ENCODE measurements at places on chromosomes 3 and 15.

GRCh38 chr3:47912006-47912504 is 104.2 kb downstream of the MAP4 start:
- DNase-seq: no peak

- DNase-seq: no peak
Observed at GRCh38 chr3:23254282-23254681, 51.2 kb downstream of the UBE2E2 start.

DNA sequence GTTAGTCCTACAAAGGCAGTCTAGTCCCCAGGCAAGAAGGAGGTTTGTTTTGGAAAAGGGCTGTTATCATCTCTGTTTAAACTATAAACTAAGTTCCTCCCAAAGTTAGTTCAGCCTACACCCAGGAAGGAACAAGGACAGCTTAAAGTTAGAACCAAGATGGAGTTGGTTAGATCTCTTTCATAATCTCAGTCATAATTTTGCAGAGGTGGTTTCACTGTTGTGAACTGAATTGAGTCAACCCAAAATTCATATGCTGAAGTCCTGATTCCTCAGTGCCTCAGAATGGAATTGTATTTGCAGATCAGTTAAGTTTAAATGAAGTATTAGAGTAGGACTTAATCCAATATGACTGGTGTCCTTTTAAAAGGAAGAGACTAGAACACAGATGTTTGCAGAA is 101.0 kb upstream of the C3orf80 start:
- DNase-seq: no peak

- no peak for DNase-seq
Observed at GRCh38 chr3:43373560-43373928, 87.2 kb downstream of the SNRK start.

- no peak for DNase-seq
Observed at GRCh38 chr3:150091626-150092025, 120.9 kb upstream of the PFN2 start.

DNA sequence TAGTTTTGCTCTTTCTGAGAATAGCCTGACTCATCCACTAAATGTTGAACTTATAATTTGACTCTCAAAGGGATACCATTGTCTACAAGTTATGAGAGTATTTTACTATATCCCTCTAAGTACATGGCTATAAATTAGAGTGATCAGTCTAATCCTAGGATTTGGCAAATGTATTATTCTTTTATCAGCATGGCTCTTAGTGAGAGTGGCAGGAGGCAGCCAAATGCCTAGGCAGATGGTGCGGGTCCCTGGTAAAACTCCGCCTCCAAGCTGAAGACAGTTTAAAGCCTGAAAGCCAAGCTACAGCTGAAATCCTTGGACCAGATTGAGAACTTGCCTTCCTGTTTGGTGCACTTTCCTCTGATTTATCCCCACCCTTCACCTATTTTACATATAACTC is 631.8 kb downstream of the SQOR start:
- no peak for DNase-seq

GRCh38 chr15:60563539-60564404 is 84.8 kb upstream of the ICE2 start:
- DNase-seq: no peak

DNA sequence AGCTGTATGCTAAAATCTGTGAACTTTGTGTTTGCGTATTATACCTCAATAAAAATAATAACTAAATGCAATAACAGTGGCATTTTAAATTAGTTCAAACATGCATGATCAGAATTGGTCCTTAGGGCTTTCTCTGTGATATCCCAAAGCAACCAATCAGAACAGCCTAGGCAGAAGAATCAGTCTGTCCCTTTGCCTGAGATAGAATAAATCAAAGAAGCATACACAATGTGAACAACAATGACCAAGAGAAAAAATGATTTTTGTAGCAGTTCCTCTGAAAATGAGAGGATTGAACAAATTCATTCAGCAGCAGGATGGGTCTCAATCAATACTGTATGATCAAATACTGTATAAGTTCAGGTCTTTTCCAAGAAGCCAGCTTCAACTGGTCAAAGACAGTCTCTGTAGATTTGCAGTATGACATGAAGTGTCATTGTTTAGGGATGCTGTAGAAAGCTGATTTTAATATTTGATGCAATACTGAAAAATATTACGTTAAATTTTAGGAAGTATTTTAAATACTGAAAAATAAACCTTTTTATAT is 1071.6 kb downstream of the AGBL1 start:
- no peak for DNase-seq

GRCh38 chr3:33119891-33120290 is 6.1 kb downstream of the CRTAP start:
- no peak for DNase-seq

DNA sequence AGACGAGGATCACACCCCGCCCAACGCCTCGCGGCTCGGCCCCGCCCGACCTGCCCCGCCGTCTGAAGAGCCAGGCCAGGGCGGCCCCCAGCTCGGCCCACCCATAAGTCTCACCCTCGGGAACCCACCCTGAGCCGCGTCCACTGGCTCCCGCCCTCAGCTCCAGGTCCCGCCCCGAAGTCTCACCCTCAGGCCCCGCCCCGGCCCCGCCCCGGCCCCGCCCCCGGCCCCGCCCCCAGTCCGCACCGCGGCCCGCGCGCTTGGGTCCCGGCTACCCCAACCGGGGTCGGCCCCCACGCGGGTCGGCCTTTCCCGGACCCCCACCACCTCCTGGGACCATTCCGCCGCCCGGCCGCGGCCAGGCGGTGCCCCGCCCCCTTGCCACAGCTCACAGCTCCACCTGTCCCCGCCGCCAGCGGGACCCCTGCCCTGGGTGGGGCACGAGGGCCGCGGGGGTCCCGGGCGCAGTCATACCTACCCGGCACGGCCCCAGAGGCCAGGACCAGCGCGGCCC is 489 bp downstream of the CSPG5 start:
- peak; percentile 38 for DNase-seq

- DNase-seq: no peak
Observed at GRCh38 chr3:188701485-188701969, 470.2 kb upstream of the TPRG1 start.

GRCh38 chr3:57892423-57892822 is 115.8 kb upstream of the FLNB start:
- no peak for DNase-seq

DNA sequence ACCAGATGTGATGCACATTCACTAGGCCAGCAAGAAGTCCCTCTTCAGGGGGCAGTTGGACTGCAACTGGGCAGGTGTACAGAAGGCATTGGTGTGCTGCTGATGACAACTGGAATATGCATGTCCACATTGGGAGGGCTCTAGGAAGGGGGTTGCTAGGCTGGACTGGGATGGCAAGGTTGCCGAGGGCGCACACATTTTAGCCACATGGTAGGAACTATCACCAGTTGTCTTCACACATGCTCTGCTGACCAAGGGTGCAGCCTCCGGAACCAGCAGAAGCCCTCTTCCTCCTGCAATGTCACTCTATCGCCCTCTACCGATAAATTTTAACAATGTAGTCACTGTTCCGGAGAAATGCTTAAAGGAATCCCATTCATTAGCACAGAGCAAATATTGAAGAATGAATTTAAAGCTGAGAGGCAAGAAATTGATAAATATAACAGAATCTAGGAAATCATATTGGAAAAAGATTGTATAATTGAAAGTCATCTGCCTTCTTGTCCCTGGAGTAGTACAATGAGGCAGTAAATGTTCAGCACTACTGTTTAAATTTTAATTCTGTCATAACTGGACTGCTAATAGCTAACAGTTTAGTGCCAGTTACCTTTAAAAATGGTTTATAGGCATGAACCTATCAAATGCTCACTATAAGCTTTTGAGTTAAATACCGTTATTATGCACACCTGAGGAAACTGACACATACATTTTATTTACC is 22.6 kb upstream of the LYSMD4 start:
- peak; percentile 16 for DNase-seq

GRCh38 chr3:20064387-20064786 is 24.1 kb downstream of the KAT2B start:
- no peak for DNase-seq

DNA sequence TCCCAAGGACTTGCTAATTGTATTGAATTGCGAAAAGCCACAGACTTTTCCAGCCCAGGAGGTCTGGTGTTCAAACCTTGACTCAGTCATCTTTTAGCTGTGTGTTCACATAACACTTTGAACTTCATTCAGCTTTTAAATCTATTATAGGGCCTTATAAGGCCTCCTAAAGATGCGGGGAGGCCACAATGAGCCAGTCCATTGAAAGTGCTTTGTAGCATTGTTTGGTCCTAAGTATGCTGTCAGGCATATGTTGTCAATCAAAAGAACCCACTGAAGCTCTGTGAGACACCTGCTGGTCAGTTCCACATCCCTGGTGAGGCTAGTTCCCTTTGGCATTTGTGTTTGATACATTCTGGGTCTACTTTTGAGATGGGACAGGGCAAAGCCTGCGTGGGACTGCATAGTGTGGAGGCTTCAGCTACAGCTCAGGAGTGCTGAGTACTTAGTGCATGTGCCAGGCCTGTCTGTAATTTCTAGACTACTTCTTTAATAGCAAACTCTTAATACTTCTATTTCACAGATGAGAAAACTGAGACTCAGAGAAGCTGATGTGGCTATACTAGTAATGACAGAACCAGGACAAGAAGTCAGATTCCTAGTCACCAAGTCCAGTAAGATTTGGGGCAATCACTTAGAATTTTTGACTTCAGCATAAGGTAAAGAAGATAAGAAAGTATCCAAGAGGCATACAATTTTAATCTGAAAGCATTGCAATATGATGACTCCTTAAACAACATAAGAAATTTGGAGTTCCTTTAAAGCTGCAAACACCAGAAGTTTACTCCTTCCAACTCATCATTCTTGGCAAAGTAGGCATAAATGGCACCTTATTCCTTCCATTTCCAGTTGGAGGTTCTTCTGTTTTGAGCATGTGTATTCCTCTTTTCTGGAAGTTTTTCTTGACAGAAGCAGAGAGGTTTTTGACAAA is 213.0 kb downstream of the PDCD6IP start:
- no peak for DNase-seq

- DNase-seq: no peak
Observed at GRCh38 chr3:142366434-142366833, 81.4 kb downstream of the XRN1 start.

GRCh38 chr15:46502667-46503066 is 867.8 kb downstream of the SQOR start:
- no peak for DNase-seq

- no peak for DNase-seq
Observed at GRCh38 chr15:100250176-100250800, 91.5 kb downstream of the ADAMTS17 start.

- DNase-seq: no peak
Observed at GRCh38 chr3:184880276-184881019, 68.5 kb downstream of the VPS8 start.

DNA sequence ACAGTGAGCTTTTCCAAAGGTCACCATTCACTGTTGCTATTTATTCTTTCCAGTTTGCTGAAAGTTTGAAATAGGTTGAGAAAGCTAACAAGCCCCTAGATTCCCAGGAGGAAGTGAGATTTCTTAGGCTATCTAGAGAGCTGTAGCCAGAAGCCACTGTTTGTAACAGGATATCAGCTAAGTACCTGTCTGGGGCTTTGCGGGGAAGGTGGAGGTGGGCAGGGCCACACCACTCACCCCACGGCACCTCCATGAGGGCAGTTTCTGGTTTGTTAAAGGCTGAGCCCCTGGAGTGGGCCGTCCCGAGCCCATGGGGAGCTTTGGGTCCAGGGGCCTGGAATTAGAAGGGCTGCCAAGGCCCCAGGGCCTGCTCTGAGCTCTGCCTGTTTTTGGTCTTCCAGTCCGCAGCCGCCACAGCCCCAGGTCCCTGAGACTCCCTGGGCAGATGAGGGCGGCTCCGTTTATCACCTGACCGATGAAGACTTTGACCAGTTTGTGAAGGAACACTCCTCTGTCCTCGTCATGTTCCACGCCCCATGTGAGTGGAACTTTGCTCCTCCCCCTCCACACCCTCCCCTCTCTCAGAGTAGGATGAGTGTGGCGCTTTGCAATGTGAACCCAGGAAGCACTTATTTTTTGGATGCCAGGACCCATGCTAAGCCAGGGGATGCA is 63.4 kb downstream of the PDIA5 start:
- no peak for DNase-seq

DNA sequence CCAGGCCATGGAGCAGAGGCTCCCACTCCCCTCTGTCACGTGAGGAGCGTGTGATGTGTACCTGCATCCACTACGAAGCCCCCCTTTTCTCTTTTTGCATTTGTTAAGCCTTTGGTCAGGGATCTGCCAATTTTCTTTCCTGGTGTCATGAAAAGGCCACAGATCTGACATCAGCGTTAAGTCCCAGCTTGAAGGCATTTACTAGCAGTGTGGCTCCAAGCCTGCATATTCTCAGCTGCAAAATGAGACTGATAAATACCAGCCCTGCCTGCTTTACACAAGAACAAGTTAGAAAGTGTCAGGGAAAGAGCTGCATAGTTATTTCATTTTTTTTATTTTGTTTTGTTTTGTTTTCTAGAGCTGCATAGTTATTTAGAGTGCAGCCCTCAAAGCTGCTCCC is 2.3 kb upstream of the ANKRD63 start:
- no peak for DNase-seq

DNA sequence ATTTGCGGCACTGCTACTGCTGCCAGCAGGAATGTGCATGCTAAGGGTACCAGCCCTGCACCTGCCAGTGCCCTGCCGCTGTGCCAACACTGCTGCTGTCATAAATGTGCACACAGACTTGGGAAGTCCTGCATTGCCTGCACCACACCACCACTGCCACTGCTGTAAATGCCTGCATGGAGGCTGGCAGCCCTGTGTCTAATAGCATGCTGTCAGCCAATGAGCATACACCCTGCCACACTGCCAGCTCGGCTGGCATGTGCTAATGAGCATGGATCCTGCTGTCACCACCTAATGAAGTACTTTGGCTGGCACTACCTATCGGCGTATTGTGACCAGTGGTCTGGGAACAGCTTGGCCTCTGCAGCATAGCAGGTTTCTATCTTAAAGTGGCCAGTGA is 981.8 kb upstream of the GBE1 start:
- no peak for DNase-seq

DNA sequence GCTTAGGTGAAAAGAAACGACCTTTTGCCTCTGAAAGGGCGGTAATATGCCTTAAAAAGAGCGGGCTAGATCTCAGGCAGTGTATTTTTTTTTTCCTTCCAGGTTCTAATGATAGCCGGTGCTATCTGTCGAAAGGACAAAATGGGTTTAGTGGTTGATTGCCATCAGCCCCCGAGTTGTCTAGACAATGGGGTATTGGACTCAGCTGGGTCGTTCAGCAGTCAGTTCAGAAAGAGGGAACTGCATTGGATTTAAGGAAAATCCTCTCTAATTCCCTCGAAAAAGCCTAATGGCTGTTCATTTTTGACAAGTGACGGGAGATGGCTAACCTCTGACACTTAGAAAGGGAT is 728 bp downstream of the EIF2B5 start:
- no peak for DNase-seq

DNA sequence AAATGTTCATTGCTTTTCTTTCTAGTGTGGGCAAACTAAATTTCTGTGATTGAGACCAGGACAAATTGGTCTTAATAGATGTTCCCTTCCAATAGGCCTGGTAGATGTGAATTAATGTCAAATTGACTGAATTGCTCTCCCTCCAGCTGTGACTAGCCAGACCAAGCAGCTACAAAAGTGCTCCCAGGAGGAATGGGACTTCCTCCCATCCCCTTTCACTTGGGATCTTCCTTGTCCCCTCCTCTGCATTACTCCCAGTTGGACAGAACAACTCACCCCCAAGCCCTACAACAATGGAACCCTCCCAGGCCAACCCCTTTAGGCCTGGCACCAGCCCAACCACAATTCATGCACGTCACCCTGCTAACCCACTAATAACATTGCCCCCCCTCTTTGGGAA is 19.6 kb upstream of the ZKSCAN7 start:
- DNase-seq: no peak
